ENCODE measurements at places on chromosomes 11 and 22.
A peak's percentile ranks its signal among the peaks of the same experiment; 100 is the strongest.

DNA sequence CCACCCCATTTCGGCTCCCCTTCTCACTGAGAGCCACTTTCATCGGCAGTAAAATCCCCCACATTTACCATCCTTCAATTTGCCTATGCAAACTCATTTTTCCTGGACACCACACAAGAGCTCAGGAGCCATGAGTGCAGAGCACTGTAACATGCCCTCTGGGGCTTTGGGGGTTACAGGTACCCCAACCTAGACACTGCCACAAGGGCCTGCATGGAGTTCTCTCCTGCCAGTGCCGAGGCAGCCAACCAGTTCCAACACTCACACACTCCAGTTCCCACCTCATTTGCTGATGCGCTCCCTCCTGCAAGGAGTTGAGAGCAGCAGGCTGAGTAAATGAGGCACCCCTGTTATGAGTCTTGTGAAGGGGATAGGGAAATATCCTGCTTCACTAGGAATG is 76.1 kb downstream of the SMCO4 start:
- DNase-seq, result no peak

DNA sequence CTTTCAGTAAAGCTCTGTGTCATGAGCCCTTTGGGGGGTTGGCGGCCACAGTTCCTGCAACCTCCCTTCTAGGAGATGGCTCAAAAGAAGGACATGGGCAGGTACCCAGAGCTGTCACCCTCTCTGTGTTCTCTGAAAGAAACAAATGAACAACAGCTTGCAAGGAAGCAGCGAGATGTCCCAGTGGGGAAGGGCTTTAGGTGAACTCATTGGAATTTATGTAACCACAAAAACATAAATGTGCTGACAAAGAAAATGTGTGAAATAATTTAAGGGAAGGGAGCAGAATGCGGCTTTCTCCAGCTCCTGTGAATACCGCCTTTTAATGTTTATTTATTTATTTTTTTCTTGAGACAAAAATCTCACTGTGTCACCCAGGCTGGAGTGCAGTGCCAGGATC is 3.3 kb downstream of the PARVG start:
- DNase-seq, result no peak

- no peak for DNase-seq
Observed at GRCh38 chr11:27309046-27309445, 54.0 kb downstream of the CCDC34 start.

- DNase-seq, result no peak
Observed at GRCh38 chr11:113176599-113177360, 137.6 kb upstream of the TTC12 start.

DNA sequence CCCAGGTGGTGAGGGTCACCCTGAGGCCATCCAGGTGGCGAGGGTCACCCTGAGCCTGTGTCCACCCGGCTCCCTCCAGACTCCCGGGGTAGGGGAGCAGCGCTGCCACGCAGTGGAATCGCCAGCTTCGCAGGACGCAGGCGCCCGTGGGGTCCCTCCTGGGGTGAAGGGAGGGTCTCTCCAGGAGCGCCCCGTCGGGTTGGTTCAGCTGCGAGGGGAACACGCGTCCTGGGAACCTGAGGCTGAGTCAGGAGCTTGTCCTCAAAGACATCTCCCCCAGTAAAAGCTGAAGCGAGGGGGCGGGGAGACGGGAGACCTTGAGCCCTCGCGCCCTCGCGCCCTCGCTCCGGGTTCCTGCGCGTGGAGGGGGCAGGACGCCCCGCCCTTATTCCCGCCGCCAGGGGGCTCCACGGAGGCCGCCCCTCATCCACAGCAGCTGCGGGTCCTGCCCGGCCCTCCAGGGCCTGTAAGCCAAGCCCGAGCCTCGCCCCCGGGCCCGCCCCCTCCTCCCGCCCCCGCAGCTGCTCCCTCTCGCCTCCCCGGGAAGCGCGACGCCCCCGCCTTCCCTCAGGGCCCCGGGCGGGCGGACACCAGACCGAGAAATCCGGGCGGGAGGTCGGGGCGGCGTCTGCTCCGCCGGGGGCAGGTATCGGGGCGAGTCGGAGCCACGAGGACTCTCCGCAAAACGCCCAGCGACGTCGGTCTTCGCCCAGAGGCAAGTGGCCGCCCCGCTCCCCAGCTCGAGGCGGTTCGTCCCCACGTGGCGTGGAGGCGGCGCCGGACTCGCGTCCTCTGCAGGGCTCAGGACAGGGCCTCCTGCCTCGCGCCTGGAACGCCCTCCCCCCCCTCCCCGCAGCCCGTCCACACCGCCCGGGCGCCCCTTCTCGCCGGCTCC is 22.8 kb downstream of the PIM3 start:
- peak; percentile 22 for DNase-seq

DNA sequence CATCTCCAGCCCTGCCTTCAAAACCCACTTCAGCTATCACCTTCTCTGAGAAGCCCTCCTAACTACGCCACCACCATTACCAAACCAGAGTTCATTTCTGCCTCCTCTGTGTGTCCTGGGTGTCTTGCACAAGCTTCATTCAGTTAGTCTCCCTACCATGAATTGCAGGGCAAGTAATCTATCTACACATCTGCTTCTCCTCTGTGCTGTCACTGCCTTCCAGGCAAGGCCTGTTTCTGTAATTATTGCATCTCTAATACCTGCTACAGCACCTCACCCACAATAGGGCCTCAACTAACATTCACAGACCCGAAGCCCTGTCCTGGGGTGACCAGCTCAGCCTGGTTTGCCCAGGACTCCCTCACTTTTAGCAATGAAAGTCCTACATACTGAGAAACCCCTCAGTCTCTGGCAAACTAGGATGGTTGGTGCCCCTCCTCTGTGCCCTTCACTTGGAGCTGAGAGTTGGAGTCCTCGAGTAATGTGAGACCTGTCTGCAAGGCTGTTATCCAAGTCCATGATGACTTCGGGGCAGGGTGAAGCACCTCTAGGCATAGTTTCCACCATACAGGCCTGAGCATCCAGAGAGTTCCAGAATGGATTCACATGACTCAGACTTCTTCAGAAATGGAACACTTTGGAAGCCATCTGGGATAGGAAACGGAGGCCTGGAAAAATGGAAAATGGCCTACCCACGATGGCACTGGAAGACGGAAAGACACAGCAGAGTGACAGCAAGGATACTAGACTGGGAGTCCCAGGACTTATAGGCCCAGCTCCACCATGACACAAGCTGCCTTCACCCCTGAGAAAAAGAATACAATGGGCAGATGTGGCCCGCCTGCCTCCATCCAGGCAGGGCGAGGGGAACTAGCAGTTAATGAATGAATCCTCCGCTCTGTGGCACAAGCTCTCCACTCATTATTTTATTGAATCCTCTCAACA is 269.3 kb downstream of the BUD13 start:
- no peak for DNase-seq

- DNase-seq, result no peak
Observed at GRCh38 chr11:74390697-74391096, 7.5 kb downstream of the PGM2L1 start.

GRCh38 chr11:82038154-82038553 is 695.5 kb downstream of the FAM181B start:
- DNase-seq, result no peak

DNA sequence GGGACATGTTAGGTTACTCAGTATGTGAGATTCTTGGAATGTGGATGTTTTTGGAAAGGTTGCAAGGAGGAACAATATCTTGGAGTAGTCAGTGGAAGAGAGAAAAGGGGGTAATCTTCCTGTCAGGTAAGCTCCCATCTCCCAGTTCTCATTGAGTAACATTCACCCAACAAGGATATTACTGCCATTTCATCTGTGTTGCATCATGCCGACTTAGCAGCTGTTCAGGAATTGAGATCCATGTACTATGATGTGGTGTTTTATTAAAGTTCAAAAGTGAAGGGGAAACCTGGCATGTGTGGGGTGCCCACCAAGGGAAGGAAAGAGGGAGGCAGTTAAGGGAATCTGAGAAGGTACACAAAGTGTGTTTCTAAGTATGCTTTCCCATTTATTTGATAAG is 58.4 kb upstream of the RASSF10 start:
- DNase-seq, result no peak

DNA sequence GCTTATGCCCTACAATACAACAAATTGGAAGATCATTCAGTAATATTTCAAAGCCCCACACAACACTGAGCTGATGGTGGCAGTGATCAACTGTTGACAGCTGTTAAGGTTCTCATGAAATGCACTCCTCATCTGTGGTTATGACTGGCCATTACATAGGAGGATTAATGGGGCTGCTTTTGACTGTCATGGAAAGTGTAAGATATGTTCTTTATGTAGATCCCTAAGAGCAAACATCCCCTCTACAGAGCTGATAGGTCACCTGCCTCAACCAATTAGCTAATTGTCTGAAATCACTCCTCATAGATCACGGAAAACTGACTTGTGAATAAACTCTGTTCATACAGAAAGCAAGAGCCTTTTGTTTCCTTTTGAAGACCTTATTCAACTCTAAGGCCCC is 78.1 kb downstream of the GAB2 start:
- DNase-seq, result no peak

DNA sequence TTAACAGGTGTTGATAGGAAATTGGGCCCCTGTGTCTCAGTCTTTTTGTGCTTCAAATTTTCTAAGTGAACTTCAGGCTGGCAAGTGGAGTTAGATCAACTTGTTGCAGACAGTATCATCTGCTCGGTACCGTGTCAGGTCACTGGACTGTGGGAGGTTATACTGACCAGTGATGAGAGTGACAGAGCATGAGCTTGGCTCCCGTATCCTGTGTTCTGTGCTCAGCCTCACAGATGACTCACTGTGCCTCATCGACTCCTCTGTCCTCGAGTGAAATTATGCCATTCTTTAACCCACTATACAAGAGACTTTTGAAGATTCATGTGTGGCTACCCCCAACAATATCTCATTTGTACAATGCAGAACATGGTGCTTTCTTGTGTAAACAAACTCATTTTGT is 7.9 kb downstream of the GRAP2 start:
- no peak for DNase-seq

DNA sequence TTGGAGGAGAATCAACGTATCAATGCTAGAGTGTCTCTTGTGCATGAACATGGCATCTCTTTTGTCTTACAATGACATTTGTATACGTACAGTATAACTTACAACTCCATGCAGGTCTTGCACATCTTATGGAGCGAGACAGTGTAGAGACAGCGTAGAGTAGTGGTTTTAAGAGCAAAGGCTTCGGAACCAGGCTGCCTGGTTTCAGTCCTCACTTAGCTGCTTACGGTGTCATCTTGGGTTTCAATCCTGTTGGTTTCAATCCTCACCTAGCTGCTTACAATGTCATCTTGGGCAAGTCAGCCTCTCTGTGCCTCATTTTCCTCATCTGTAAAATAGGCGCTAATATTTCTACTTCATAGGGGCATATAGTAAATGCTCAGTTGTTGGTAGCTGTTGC is 98.2 kb downstream of the PACS1 start:
- no peak for DNase-seq

- no peak for DNase-seq
Observed at GRCh38 chr11:16127732-16128131, 228.6 kb downstream of the SOX6 start.

DNA sequence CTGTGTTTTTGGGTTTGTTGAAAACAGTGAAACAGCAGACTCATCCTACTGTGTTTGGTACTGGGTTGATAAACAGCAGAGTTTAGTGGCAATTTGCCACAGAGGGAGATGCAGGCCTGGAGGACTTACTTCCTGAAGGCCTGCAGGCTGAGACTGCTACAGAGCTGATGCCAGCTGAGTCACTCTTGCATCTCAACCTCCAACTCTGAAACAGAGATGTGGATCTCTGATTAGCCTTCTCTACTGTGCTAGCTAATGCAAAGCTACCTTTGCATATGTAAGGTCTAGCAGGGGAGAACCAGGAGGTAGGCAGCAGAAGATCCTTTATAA is 14.3 kb downstream of the ATP5MG start:
- DNase-seq, result peak; percentile 63

GRCh38 chr22:29141078-29141688 is 64.5 kb upstream of the EMID1 start:
- DNase-seq, result no peak

DNA sequence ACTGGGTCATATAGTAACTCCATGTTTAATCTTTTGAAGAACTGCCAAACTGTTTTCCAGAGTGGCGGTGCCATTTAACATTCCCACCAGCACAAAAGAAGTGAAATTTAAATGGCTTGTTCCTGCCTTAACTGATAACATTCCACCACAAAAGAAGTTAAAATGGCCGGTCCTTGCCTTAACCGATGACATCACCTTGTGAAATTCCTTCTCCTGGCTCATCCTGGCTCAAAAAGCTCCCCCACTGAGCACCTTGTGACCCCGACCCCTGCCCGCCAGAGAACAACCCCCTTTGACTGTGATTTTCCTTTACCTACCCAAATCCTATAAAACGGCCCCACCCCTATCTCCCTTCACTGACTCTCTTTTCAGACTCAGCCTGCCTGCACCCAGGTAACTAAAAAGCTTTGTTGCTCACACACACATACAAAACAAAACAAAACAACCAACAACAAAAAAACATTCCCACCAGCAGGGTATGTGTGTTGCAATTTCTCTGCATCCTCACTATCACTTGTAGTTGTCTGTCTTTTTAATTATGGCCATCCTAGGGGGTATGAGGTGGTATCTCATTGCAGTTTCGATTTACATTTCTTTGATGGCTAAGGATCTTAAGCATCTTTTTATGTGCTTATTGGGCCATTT is 109.0 kb downstream of the FAR1 start:
- DNase-seq, result no peak

GRCh38 chr11:14882196-14882595 is 9.8 kb downstream of the CYP2R1 start:
- DNase-seq, result no peak

- DNase-seq, result no peak
Observed at GRCh38 chr11:13141731-13142709, 132.9 kb downstream of the RASSF10 start.

DNA sequence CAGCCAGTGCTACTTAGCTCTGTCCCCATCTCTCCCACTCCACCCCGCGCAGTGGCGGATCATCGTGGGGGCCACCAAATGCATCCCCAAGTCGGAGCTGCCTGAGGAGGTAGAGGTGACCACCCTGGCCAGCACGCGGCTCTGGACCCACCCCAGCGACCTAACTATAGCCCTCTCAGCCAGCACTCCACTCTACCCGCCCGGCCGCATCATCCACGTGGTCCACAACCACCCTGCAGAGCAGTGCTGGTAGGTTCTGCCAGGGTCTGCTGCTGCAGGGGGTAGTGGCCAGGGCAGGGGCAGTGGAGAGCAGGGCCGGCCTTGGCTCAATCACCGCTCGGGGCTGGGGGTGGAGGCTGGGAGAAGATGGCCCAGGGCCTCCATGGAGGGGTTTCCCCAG is 13.0 kb upstream of the MYRF start:
- no peak for DNase-seq

DNA sequence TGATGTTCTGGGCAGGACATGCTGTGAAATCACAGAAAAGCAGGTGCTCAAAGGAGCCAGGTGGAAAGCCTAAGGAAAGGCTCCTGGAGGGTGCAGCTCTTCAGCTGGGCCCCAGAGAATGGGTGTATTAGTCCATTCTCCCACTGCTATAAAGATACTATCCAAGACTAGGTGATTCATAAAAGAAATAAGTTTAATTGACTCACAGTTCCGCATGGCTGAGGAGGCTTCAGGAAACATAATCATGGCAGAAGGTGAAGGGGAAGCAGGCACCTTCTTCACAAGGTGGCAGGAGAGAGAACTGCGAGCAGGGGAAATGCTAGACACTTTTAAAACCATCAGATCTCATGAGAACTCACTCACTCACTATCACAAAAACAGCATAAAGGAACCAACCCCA is 43.1 kb upstream of the DEUP1 start:
- DNase-seq, result no peak

Measured in inflammatory macrophage (primary cell).